ENCODE measurements at places on chromosomes 11 and 22.

DNA sequence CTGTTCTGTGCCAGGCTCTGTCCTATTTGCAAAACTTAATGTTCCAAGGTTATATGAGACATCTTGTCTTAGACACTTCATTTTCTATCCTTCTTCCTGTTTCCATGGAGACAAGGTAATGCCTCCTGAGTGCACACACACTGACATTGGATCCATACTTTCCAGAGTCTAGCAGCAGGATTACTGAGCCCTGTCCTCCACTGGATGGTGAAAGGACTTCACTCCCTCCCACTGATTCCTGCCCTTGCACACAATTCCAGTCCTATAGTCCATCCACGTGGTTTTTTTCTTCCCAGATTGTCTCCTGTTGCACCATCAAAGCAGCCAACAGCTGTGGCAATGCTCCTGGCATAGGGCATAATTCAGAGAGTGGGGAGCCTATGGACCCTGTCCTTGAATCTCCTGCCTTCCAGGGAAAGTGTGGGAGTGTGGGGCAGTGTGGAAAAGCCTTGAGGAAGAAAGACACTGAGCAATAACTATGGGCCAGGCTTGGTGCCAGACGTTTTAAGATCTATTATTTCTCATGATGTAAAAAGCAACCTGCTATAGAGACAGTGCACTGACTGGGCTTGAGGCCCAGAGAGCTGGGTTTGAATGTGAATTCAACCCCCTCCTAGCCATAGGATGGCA is 31.3 kb downstream of the SERPINH1 start:
- DNase-seq = no peak

DNA sequence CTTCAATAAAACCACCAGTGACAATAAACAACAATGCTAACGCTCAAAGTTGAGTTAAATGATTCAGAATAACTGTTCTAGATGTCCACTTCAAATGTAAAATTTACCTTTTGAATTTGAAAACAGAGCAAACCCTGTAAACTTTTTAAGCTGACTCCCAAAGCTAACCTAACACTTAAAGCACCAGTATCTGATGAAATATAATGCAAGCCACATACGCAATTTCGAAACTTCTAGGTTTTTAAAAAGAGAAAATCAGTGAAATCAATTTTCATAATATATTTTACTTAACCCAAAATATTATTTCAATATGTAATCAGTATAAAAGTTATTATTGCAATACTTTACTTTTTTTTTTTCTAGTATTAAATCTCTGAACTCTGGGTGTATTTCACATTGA is 71.3 kb downstream of the PLEKHA7 start:
- no peak for DNase-seq

GRCh38 chr11:36601155-36601554 is 3.1 kb upstream of the RAG2 start:
- DNase-seq = no peak

GRCh38 chr11:17988465-17988864 is 24.4 kb downstream of the SERGEF start:
- no peak for DNase-seq

DNA sequence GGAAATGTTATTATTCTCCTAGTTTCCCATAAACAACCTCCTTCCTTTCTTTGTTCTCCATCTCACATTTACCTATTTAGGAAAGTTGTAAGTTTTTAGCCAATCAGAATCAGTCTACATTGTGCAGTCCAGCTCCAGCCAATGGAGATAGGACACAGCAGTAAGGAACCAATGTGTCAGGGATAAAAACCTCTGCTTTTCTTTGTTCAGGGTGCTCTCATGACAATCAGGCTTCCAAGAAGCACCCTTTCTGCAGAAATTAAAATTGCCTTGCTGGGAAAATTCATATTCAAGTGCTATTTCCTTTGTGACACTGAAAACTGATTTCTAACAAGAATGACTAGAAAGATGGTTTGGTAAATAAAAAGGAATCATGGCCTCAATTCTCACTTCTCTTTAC is 14.6 kb downstream of the SCGB2A1 start:
- no peak for DNase-seq

DNA sequence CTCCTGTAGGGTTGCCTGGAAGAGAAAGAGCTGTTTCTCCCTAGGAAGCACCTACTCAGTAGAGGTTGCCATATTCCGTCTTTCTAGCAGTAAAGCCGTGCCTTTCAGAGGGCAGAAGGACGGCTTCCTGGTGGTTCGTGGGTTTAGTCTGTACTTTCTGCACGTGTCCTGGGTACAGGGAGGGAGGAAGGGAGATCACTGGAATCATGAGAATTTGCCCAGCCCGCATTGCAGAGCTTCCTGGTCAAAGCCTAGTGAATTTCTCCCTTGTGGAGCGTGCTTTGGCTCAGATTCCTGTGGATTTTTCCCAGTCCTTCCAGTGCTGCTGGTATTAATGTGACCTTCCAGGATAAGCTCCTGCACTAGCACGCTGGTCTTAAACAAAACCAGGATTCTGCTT is 44.9 kb downstream of the GRAMD1B start:
- no peak for DNase-seq

DNA sequence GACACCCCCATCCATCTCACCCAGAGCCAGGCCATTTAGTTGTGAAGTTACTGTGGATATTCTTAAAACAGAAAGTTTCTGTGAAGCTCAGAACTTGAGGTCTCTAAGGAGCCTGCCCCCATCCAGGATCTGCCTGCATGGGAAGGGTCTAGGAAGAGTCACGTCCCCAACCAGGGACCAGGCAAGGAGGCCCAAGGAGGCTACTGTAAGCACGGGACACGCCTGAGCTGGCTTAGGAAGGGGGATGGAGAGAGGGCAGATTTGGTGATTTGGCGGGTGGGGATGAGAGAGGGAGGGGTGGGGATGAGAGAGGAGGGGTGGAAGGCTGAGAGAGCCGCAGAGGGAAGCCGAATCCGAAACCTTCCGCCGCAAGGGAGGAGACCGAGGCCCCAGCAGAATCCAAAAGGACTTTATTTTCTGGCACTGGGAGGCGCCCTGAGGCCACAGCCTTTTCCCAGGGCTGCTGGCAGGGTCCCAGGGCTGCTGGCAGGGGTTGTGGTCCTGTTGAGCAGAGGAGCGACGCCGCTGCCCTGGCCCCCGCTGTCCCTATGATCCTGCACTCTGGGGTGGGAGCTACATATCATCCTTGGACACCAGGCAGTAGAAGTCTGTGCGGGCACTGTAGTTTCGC is 9.4 kb downstream of the SIGIRR start:
- DNase-seq = no peak

GRCh38 chr11:46597155-46597554 is 3.3 kb upstream of the AMBRA1 start:
- DNase-seq = no peak

DNA sequence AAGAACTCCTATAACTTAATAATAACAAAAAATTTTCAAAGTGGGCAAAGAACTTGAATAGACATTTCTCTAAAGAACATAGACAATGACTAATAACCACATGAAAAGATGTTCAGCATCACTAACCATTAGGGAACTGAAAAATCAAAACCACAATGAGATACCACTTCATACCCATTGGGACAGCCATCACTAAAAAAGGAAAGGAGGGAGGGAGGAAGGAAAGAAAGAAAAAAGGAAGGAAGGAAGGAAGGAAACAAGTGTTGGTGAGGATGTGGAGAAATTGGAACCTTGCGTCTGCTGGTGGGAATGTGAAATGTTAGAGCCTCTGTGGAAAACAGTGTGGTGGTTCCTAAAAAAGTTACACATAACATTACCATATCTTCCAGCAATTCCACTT is 55.8 kb downstream of the MS4A13 start:
- no peak for DNase-seq

DNA sequence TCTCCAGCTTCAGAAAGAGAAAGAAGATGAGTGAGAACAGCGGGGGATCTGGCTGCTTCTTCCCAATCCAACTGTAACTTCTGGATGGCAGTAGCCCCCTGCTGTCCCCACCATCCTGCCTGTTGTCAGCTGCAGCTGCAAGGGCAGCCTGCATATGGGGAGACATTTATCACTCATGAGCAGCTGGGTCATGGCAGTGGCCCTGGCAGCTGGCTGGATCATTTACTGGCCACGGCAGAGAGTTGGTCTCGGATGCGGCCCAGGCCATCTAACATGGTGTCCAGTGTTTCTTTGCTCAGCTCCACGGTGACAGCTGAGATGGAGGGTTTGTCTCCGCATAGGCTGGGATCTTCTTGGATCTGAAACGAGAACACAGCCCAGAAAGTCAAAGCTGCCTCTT is 14.8 kb downstream of the COMMD9 start:
- DNase-seq = no peak

- no peak for DNase-seq
Measured at GRCh38 chr11:60955571-60955970, 3.6 kb upstream of the SLC15A3 start.
